ENCODE measurements at places on chromosomes 3 and 15.

DNA sequence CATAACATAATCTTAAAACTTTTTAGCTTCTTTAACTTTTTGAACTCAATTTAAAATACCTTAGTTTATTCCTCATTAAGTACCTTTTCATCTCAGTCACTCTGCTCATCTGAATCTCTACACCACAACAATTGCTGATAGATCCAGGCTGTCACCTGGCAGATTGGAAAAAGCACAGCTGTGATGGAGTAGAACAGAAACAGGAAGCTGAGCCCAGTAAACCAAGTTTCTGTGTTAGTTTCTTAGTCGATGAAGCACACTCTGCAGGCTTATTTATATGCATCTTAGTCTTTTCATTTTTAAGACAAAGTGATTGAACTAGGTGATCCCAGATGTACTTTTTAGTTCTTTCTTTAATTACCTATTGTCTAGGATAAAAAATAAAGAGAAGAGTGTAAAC, 1398.0 kb upstream of the ALCAM start:
- DNase-seq: no peak

- no peak for DNase-seq
Measured at GRCh38 chr15:82587805-82588204, 47.5 kb upstream of the RPS17 start.

- no peak for DNase-seq
Measured at GRCh38 chr3:155398046-155398445, 104.6 kb upstream of the STRIT1 start.

DNA sequence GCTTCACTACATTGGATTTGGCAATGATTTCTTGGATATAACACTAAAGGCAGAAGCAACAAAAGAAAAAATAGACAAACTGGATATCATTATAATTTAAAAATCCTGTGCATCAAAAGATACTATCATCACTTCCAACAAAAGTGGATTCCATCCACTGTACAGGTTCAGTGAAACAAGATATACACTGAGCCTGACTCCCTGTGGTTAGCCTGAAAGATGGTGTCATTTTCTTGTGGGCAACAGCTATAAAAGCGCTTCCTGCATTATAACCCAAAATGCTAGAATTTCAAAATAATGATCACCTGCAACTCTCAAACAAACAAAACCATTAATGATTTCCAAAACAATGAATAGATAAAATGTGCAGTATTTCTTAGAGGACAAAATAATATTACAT, 39.6 kb upstream of the TBC1D23 start:
- DNase-seq: no peak

DNA sequence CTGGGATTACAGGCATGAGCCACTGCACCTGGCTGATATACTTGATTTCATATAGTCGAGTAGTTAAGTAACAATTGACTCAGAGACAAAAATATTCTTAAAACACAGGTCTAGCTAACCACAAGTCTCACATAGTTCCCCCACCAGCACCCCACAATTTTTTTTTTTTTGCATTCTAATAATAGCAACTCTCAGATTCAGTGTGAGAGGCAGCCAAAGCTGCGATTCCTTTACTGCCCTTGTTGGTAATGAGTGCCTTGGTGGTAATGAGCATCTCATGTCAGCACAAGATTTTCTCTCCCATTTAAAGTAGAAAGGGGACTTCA, 72.5 kb downstream of the WWTR1 start:
- no peak for DNase-seq

GRCh38 chr3:177578488-177578887, 381.2 kb upstream of the TBL1XR1 start:
- DNase-seq: no peak

GRCh38 chr15:42511007-42511391, 15.6 kb downstream of the SNAP23 start:
- DNase-seq: peak; percentile 63

- DNase-seq: peak; percentile 30
Measured at GRCh38 chr3:156764751-156765150, 61.4 kb upstream of the LEKR1 start.

DNA sequence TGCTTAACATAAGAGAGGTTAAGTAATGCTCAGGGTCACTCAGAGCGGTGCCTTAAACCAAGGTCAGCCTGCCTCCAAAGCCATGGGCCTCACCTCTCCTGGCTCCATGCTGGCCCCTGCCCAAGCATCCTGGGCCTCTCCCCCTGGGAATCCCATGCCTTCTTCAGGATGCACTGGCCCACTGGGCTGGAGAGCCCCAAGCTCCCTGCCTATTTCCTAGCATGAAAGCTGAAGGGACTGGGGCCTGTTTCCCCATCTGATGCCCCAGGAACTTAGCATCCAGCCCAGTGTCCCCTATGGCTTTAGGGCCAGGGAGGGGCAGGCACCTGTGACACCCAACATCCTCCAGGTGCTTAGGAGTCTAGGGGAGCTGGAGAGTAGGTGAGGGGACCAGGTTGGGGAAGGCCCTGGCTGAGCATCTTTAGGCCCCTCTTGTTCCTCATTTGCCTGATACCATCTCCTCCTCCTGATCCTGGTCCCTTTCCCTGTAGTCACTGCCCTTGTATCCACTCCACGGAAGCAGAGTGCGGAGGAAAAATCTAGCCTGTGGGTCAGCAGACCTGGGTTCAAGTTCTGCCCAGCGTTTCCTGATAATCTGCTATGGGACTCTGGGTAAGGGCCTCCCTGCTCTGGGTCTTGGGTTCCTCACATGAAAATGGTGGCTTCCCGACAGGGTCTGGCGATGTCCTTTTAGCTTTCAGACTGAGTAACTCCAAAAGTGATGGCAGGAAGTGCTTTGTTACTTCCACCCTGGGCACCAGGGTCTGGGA, 28.6 kb downstream of the EHD4 start:
- no peak for DNase-seq

GRCh38 chr3:149579838-149580542, 77.8 kb downstream of the WWTR1 start:
- DNase-seq: peak; percentile 77

- DNase-seq: no peak
Measured at GRCh38 chr15:91927585-91927984, 74.1 kb downstream of the SLCO3A1 start.

DNA sequence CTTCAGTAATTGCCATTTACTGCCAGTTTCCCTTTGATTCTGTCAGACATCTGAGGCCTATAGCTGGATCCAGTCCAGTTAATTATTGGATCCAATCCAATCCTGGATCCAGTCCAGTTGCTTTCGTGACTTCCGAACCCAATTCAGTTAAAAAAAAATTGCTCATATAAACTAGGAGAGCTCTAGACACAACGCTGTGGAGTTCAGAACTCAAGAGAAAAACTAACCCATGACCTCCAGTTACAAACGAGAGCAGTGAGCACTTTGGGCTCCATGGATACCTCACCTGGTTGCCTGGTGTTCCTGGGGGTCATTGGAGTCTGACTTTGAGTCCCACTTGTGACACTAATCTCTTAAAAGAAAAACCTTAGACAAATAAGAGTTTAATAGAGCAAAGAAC, 269.8 kb downstream of the THSD4 start:
- no peak for DNase-seq
